ENCODE measurements at places on chromosomes 5 and 9.

DNA sequence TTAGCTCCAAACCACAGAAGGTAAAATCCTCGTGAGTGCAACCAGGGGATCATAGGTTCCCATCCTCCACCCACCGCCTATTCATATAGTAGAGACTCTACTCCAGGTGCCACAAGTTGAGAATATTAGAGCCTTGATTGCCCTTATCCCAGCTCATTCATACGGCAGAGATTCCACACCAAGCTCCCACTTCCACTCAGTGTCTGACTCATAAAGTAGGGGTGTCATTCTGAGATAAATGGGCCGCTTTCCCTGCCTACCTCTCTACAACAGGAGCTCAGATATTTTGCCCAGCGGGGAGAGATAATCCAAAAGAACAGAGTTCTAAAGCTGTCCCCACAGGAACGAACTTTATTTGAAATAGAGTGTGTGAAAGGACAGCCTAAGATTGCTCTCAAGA is 9.4 kb downstream of the SLC22A4 start:
- DNase-seq: no peak

GRCh38 chr9:4207881-4208615 is 91.8 kb downstream of the GLIS3 start:
- DNase-seq: no peak

DNA sequence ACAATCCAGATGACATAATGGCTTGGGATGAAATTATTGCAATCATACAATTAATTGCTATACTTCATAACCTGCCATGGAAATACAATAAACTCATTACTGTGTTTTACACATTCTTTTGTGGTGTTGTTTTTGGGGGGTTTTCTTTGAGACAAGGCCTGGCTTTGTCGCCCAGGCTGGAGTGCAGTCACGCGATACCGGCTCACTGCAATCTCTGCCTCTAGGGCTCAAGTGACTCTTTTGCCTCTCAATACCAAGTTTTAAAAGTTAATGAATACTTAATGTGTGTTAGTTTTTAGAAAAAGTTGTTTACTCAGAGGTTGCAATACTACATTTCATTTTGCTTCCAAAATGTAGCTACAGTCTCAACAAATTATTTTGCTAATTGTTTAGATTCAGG is 598.4 kb downstream of the CHSY3 start:
- no peak for DNase-seq

- DNase-seq: no peak
These were observed 24.5 kb downstream of the CCDC125 start for GRCh38 chr5:69308046-69308553.

DNA sequence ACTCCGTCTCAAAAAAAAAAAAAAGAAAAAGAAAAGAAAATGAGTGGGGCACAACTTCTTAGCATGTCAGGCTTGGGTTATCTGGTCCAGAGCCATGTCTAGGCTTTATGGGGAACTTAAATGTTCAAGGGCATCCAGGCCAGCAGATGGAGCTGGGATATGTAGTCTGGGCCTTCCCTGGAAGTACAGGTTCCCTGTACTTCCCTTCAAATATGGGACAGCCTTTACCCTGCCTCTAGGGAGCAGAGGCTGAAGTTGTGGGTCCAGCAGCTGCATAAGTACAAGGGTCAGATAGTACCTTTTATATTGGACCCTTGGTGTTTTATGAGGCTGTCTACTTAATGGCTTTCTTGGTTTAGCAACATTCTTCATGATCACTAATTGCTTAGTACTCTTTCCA is 42.1 kb downstream of the FAF2 start:
- no peak for DNase-seq

- DNase-seq: no peak
These were observed 486 bp downstream of the NPDC1 start for GRCh38 chr9:137045294-137046087.

- DNase-seq: peak; percentile 55
These were observed at the start of the genes ENTR1 and PMPCA for GRCh38 chr9:136410500-136411287. Gene ENTR1, minus strand, starts transcription at chr9:136410614. Its CDS starts 217 bp downstream, at chr9:136410397. Gene PMPCA, plus strand, starts transcription at chr9:136410658. Its CDS starts 11 bp downstream, at chr9:136410669.
